ENCODE measurements at places on chromosomes 12 and 14.

DNA sequence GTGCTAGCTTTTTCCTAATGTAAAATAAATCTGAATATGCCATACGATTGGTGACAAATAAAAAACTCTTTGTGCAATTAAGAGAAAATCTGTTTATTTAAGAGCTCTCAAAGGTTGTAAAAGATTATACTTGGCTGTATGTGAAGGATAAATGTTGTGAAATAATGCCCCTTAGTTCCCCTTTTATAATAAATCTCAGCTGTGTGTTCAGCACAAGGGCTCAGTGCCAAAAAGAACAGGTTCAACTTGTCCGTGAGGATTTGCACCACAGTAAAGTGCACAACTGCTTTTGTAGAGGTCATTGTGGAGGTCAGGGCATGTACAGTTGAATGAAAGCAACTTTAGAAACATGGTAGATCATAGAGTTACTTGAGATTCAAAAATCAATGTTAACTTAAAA, 118.6 kb downstream of the TRMT5 start:
- no peak for DNase-seq

DNA sequence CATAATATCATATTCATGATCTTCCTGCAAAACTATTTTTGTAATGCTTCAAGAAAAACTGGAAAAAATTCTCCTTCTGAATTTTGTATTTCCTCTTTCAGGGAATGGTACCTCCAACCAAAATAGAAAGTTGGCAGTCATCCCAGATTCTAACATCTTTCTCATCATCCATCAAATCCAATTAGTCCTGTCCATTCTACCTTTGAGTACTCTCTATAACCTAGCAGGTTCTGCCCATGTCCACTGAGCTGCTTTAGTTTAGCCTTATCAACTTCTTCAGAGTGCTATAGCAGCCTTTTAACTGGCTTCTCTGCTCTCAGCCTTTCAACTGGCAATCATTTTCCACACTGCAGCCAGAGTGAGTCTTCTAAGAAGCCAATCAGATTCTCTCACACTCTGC, 236.2 kb downstream of the AKAP6 start:
- DNase-seq, result no peak

DNA sequence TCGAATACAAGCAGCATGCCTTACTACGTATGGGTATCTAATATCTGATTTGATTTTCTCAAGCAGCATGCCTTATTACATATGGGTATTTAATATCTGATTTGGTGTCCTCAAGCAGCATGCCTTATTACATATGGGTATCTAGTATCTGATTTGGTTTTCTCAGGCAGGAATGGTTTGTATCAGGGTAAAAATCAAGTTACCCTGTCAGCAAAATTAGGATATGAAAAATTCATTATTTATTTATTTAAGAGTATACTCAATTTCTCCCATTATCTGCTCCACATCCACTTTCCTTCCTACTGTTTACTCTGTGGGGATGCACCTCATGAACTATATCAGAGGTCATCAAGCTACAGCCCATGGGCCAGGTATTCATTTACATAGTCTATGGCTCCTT, 21.9 kb downstream of the ZNF891 start:
- no peak for DNase-seq

DNA sequence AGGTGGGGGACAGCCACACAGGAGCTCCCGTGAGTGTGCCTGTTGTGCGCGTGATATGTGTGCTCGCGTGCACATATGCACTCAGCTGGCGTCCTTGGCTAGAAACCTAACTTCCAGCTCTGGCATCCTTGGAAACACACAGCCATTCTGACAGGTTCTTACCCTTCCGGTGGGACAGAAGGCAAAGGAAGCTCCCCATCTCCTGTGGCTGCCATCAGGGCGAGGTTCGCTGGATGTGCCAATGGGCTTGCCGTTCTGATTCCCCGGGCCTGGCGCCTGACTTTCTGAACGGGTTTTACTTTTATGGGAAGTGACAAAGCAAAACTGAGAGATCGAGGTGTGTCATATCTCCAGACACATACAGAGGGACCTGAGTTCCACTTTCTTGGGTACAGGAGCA, 124.7 kb downstream of the PAPOLA start:
- DNase-seq, result no peak

DNA sequence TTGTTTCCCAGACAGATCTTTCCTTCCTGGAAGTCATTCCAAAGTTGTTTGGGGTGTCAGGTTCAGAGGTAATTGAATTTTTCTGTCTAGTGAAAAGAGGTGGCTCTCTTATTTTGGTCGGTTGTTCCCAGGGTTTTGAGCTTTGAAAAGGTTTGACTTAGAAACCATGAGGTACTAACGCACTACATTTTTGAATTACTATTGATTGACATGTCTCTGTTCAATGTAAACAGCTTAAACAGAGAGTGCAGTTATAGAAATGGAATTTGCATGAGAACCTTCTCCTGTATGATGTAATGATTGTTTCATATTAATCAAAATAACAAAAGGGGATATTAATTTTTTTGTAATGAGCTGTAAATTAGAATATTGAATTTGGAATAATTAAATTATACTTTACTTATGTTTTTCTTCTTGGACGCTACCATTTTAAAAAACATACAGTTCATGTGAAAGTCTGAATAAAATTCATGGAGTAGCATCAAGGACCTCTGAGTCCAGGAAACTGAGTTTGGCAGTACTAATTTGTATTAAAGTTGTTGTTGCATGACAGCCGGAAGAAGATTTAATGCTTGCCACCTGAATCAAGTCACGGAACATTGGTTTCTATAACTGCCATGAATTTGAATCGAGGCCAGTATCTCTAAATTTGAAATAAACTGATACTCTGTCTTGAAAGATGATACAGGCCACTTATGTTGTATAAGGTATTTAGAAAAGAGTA, 41.7 kb downstream of the NPAS3 start:
- DNase-seq, result no peak

- DNase-seq, result peak; percentile 93
Measured at GRCh38 chr14:20681348-20682126, 2.8 kb upstream of the RNASE4 start.

DNA sequence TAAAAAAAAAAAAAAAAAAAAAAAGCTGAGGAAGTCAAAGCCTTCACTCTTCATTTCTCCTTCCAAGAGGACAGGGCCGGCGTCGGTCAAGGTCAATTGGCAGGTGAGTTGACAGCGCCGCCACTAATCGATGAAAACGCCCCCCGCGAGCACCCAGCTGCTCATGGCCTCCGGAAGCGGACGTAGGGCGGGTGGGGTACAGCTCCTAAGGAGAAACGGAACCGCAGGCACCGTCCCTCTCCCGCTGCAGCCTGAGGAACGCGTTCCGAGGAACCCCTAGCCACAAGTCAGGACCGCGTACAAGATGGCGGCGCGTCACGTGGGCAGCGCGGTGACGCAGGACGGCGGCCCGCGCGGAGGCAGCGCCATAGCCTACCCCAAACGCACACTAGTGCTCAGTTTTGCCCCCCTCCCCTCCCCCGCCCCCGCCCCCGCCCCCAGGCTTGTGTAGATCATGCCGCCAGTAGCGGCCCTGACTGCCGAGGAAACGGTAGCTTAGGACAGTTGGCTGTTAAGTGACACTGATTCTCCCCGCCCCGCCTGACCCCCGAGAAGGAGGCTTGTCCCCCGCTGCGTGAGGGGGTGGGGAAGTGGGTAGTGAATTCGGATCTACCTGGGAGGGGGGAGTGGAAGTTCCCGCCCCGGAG, at the start of gene ATF1:
ATF1 (plus strand) TSS at position 463 of the 647 bp plus-strand sequence. CDS start 16,045 bp downstream, outside the sequence.
- peak; percentile 95 for DNase-seq

GRCh38 chr14:22500954-22501726, 87.9 kb downstream of the DAD1 start:
- DNase-seq, result no peak

GRCh38 chr14:24692382-24693352, 58.7 kb upstream of the GZMB start:
- no peak for DNase-seq

DNA sequence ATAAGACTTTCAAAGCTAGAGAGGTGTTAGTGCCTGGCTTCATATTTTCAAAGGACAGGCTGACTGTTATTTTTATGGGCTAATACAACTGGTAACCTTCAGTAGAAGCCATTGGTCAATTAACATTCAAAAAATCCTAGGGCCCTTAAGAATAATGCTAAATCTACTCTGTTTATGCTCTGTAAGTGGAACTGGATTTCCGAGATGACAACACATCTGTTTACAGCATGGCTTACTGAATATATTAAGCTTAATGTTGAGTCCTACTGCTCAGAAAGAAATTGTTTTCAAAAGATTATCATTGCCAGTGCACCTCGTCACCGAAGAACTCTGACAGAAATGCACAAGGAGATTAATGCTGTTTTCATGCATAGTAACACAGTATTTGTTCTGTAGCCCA, 239.9 kb downstream of the TMTC2 start:
- DNase-seq, result no peak

- no peak for DNase-seq
Measured at GRCh38 chr12:117494833-117495655, 133.6 kb upstream of the NOS1 start.

GRCh38 chr12:68789144-68789878, 18.7 kb upstream of the MDM2 start:
- no peak for DNase-seq

GRCh38 chr14:95885866-95886265, 9.2 kb downstream of the TUNAR start:
- no peak for DNase-seq

DNA sequence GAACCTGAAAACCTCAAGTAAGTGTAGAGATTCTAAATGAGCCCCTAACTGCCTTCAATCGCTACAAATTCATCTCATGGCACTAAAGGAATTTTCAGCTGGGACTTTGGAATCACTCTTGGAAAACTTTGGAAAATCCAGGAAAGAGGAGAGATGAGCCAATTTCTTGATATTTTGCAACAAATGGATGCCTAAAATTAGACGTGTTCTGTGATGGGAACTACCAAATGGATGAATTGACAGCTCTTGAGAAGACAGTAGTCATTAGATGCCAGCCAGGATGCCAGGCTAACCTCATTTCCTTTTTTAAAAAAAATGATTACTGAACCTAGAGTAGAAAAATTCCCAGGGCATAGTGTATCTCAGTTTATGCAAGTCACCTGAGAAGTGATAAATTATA, 78.3 kb downstream of the NPAS3 start:
- no peak for DNase-seq

- no peak for DNase-seq
Measured at GRCh38 chr12:92151916-92152315, 6.3 kb upstream of the BTG1 start.

GRCh38 chr12:1593174-1594005, 991 bp downstream of the FBXL14 start:
- DNase-seq, result peak; percentile 49

- DNase-seq, result no peak
Measured at GRCh38 chr14:91352053-91352452, 65.6 kb downstream of the CCDC88C start.

DNA sequence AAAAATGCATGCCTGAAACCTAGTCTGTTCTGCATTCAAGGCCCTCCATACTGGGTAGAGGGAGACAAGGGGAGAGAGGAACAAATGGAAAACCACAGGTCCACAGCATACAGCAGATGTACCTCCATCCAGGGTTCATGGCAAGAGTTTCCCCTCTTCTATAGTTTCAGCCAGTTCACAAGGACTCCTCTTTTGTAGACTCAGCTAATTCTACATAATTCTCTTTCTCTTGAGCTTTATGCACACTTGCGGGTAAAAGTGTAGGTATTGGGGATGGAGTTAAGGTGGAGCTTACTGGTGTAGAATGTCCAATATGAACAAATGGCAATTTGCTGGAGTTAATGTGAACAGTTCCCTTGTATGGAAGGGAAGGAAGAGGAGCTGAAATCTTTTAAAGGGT, 23.4 kb downstream of the G2E3 start:
- no peak for DNase-seq

DNA sequence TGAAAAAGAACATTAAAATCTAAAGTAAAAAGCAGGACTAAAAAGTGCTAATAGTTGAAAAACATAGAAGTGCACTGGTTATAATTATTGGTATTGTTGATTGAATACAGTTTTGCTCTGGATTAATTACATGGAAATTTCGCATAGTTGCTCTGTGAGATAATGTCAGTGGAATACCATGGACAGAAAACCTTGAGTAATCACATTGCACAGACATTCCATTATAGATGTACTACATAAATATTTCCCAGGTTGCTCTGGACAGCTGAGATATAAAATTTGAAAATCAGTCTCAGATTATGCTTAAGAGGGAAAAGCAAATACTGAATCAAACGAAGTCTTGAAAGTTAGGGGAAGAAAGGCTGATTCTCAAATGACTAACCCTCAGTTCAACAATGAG, 439.3 kb upstream of the FLRT2 start:
- no peak for DNase-seq

DNA sequence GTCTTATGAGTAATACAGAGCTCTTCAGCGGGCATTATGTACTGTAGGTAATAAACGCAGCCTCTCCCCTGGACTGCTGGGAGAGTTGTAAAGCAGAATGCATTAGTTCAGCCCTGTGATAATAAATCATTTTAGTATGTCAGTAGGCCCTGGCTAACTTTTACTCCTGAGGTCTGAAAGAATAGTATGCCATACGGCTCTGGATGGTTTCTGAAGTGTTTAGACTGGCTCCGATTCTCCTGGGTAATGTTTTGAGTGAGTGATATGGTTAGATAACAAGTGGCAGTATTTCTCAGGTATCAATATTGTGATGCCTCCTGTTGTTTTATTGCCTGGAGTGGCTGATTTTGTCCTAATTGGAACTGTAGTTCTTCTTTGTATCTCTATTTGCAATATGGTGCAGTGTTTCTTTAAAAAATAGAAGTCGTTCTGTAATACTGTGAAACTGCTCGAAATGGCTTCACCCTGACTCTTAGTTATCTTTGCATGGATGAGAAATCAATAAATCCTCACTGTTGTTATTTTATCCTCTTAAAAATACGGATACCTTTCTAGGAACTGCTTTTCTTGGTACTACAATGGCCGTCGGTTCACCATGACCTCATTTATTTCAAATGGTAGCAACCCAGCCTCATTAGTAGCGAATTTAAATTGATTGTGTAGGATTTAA, 100.2 kb downstream of the PDZRN4 start:
- no peak for DNase-seq

DNA sequence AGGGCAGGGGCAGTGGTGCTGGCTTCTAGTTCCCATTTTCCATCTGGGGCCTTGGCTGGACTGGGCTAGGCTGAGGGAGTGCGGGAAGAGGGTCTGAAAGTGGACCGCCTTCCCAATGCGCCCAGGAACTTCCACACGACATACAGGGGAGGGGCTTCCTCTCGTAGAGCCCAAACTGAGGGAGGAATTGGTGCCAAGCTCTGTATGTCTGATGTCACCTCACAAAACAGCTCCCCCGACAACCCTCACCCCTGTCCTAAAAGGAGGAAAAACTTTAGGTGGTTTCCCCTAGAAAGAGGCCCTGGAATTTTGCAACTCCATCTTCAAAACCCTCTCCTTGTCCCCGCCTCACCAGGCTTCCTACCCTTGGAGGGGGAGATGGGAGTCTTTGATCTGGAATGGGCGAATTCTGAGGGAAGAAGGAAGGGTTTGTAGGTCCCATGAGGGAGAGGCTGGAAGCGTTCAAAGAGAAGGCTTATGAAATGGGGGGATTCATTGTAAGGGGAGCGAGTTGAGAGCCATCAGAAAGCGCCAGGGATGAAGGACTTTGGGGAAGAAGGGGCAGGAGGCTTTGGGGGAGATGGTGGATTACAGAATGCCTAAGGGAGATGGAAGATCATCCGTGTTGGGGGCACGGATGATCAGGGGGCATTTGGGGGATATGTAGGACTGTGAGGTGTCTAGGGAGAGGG, 844 bp downstream of the GLTP start:
- DNase-seq, result no peak
